Activated CD4-positive, alpha-beta T cell treated with anti-CD3 and anti-CD28 coated beads, Interleukin-2, amount 50 U/mL, for 1 hour (primary cell): ENCODE measurements at places on chromosomes 5 and 9.

DNA sequence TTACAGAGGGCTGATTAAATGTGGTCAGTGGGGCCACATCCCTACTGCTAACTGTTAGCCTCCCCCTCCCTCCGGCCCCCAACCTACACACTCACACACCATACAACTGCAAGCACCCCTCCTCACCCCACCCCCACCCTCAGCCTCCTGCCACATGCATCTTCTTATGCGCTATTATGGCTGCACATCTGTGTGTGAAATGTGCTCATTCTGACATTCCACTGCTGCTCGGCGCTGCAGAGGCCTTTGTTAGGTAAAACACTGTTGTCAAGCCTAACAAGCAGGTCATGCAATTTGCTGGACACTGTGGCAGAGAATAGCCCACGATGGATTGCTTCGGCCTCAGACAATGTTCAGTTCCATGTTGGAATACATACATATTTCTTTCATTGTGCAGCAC lies 173.6 kb downstream of the NR2F1-AS1 start:
- no peak for DNase-seq

DNA sequence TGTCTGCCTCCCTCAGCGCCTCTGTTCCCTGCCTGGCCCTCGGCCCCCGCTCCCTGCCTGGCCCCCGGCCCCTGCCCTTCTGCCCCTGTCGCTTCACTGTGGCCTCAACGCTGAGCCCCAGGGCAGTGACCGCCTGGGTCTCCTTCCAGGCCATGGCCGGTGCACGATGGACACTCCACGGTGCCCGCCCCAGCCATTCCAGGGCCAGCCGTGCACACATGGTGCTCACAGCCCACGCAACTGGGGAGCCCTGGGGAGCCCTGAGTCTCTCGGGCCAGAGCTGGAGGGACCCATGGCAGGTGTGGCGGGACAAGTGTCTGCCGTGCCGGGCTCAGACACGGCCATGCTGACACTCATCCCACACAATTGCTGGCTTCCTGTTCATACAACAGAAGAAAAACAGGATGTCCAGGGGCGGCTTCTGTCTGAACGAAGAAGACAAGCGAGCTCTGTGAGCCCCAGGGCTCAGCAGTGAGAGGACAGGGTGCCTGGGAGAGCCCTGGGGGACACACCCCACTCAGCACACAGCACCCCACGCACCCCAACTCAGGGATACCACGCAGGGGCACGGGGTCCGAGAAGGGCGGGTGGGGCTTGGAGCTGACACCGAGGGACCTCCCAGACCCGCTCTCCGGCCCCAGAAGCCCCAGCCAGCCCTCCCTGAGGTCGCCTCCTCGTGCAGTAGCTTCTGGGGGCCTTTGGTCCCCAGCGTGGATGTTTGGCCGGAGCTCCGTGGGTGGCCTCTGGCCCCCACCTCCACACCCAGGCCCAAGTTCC lies 35.7 kb downstream of the EXD3 start:
- DNase-seq: peak; percentile 39

GRCh38 chr5:68384936-68385594 lies 169.5 kb downstream of the PIK3R1 start:
- no peak for DNase-seq

- no peak for DNase-seq
These were observed 76.7 kb upstream of the SYK start for GRCh38 chr9:90724880-90725279.

- no peak for DNase-seq
These were observed 86.6 kb downstream of the KCNN2 start for GRCh38 chr5:114448481-114448880.

DNA sequence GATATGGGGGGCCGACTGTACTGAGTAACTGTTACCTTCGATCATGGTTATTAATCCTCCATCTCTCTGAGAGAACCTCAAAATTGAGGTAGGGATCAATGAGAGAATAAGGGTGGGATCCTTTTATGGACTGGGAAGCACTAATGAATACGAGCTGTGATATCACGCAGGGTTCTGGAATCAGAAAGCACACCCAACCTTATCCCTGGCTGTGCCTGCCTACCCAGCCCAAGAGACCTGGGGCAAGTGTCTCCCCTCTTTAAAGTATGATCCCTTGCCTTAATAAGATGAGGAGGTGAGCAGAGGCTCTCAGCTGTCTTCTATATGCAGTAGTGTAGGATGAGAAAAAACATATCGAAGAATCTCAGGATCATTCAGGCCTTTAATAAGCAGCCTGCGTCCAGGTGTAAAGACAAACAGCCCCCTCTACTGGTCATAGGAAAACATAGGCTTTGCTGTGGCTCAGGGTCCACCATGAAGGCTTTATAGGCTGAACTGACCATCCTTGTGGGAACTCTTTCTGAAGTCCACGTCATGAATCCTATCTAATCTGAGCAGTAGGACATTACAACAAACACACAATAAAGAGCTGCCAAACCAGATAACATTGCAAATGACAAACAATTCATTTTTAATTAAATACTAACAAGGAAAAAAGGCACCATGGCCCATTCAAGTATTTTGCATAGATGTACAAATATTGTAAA lies 16.8 kb downstream of the NIPAL4 start:
- DNase-seq: no peak

GRCh38 chr5:6289239-6289638 lies 89.1 kb downstream of the MED10 start:
- no peak for DNase-seq

- no peak for DNase-seq
These were observed 16.0 kb upstream of the SLC9A3 start for GRCh38 chr5:540071-540905.

DNA sequence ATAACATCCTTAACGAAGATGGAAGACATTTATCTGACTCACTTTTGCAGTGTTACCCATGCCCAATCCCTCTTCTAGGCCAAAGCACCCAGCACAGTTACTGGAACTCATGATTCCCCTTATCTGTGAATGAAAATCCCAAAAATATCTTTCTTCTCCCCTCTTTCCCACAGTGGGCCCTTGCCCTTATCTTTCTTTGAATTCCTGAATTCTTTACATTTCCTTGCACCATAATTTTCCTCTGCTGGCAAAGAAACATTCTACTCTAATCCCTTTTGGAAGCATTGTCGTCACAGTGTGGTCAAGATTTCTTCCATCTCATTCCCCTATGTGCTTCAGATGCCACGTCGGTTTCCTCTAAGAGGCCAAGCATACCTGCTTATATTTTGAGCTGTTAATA lies 135.9 kb upstream of the LIFR start:
- DNase-seq: no peak

DNA sequence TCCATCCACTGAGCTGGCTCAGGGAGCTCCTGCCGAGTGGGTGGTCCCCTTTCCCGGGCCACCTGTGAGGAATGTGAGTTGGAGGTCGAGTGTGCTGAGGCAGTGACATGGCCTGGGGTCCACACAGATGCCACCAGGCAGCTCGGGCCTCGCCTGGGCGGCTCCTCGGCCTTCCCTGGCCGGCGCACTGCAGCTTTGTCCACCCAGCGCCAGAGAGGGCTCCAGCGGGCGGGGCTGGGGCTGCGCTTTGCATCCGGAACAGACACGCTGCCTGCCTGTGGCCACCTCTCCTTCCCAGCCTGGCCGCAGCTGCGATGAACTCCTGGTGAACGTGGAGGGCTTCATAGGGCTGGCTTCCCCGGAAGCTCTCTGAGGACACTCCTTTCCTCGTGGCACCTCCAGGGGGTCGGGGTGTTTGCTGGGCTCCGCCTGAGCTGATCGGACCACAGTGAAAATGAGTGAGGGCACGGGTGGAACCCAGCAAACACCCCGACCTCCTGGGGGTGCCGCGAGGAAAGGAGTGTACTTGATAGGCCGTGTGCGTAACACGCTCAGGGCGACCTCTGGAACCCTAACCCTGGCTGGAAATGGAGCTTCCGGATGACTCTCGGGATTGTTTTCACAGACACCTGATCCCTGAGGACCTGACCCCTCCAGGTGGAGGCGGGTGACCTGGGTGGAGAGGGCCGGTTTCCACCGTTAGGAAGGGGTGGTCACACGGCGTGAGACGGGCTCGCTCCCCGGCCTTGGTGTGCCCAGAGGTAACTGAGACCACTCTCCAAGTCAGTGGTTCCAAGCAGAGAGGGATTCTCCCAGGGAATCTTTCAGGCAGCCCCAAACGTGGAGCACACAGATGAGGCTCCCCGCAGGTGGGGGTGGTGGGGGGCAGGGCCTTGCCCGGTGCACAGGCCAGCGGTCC lies 31.8 kb upstream of the RXRA start:
- no peak for DNase-seq

DNA sequence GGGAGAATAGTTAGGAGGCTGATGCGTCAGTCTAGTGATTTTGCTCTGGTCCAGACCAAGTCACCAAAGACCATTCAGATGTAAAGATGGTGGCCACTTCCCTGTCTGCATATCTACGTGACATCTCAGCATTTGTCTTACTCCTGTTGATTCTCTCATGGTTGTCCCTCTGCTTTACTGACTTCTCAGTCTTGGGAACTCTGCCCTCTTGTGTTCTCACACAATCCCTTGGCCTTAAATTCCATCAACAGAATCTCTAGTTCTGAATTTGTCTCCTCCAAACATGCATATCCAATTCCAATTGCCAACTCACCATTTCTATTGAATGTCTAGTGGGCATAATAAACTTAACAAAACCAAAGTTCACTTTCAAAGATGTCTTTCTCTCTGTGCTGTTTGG lies 147.8 kb downstream of the SLC24A2 start:
- no peak for DNase-seq

DNA sequence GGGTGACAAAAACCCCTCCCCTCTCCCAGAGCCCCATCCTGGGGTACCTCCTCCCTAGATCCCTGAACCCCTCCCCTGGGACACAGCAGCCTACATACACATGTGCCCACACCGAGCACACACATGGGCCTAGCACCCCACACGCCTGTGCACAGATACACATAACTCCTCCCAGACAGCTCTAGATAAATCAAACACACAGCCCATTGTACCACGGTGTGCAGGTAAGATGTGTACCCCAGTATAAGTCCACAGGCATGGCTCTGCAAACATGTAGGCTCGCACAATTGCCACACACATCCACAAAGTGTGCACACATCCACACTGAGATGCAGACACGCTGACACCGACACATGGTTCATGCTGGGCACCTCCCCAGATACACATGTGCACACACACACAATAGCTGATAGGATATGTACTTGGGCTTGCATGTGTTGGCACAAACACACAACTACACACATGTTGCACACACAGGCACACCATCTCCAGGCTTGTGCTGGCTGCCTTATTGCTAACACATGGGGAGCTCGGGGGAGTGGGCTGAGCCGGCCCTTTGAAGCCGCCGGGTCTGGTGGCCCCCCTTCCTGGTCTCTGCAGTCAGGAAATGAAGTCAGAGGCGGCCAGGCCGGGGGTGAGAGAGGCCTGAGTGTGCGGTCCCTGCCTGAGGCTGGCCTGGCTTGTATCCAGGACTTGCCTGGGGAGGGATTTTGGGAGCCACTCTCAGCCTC lies 30.2 kb downstream of the GOLGA2 start:
- no peak for DNase-seq

DNA sequence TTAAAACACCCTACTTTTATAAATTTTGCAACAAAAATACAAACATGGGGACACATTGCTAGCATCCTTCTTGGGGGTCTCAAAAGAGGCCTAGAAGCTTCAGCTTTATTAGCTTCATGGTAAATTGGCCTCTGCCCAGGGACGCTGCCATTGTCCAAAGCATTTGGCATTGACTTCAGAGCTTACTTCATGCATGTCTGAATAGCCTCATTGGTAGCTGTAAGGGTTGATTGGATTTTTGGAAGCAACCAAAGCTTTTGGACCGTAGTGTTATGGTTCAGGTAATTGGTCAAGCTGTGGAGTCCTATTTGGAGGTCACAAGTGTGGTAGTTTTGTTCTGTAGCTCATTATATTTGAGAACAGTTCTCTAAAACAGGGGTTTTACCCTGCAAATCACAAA lies 411.7 kb upstream of the SLC24A2 start:
- no peak for DNase-seq

DNA sequence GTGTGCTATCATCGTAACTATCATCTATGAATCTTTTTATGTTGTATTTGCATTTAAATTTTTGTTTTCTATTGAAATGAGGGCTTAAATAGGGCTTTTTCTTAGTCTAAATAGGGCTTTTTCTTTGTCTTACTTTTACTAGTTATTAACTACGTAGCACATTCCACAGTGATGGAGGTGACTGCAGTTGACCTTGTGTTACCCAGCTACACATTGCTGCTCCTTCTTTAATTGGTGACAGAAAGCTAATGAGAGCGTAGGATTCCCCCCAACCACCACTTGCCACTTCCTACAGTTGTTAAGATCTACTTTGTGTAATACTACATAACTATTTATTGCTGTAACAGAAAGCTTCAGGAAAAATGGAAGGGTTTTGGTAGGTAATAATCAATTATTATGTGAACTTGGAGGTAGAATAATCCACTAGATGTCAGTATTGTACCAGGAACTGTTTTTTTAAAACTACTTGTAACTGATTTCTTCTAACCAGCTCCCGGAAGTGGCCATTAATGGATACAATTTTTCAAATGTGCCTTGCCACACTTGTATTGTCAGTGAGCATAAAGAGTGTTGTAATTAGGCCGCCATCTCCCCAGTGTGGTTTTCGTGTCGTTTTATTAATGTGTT lies 18.0 kb downstream of the MTRR start:
- no peak for DNase-seq

GRCh38 chr9:74951725-74952151 lies 974 bp downstream of the C9orf40 start:
- peak; percentile 28 for DNase-seq

- DNase-seq: no peak
These were observed 3.8 kb downstream of the P4HA2 start for GRCh38 chr5:132223861-132224260.

DNA sequence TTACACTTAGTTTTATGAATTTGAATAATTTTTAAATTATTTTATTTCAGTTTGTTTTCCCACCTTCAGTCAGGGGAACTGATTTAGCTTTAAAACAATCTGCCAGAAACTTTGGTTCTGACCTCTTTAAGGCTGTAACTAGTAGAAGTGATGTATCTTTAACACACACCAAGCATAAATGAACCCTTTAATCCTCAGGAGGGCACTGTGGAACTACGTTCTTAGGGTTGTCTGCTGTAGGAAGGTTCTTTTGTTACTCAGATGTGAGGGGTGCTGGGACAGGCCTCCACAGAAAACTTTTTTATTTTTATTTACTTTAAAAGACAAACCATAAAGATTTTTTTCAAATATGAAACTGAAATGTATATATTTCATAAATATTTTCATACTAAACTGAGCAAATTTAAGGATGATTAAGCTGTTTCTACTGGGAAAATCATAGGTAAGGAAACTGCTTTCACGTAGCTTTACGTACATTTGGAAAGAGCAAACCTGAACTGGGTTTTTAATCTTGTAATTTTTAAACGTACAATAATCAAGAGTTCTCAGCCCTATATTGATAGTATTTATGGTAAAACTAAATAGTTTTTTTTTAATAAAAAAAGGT lies 5.3 kb downstream of the KLF4 start:
- DNase-seq: no peak

DNA sequence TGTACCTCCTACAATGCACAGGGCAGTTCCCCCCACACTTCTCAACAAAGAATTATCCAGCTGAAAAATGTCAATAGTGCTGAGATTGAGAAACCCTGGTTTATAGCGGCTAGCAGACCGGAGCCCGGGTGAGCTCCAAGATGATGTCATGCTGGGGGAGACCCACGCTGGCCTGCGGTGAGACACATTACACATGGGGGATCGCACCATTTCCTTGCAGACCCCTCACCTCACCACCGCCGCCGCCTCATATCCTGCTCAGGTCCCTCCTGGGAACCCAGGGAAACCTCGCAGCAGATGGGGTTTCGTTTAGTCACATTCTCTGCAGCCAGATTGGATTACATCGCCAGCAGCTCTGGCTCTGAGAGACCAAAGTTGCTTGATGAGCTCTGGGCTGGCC lies 14.7 kb upstream of the TNC start:
- no peak for DNase-seq
